Esophagus muscularis mucosa (tissue), 4 donors: ENCODE measurements at places on chromosomes 2 and 18. TPM values are rescaled to one million over a fixed set of nuclear protein-coding genes. Genes with fewer than 3 reads are reported as not detected.

The SERPINB3 gene
- total RNA-seq = not detected

The BUB1 gene
- total RNA-seq = not detected

The RNF149 gene
- total RNA-seq = 38.6 TPM

The HEATR5B gene
- 16.2 TPM for total RNA-seq

The ABCG8 gene
- not detected for total RNA-seq

The TMEM198 gene
- total RNA-seq = 4.6 TPM

The DES gene
- 23,770 TPM for total RNA-seq

The CHST9 gene
- total RNA-seq = 2.4 TPM

The EGR4 gene
- not detected for total RNA-seq

The CD302 gene
- 38.7 TPM for total RNA-seq

The NEU2 gene
- total RNA-seq = not detected

The SERPINB5 gene
- total RNA-seq = not detected

The CFC1B gene
- total RNA-seq = not detected

The OSR1 gene
- total RNA-seq = 52.9 TPM

The UGT1A5 gene
- total RNA-seq = not detected

The UGT1A7 gene
- total RNA-seq = not detected

The TNFRSF11A gene
- 1.7 TPM for total RNA-seq

The PSMA8 gene
- not detected for total RNA-seq

The ANKRD30B gene
- not detected for total RNA-seq

The CYBRD1 gene
- 181 TPM for total RNA-seq

The DDX18 gene
- total RNA-seq = 44.5 TPM

The SP140 gene
- total RNA-seq = 0.65 TPM

The COL4A3 gene
- total RNA-seq = 3.6 TPM
